ENCODE measurements at places on chromosomes 3 and 15.

DNA sequence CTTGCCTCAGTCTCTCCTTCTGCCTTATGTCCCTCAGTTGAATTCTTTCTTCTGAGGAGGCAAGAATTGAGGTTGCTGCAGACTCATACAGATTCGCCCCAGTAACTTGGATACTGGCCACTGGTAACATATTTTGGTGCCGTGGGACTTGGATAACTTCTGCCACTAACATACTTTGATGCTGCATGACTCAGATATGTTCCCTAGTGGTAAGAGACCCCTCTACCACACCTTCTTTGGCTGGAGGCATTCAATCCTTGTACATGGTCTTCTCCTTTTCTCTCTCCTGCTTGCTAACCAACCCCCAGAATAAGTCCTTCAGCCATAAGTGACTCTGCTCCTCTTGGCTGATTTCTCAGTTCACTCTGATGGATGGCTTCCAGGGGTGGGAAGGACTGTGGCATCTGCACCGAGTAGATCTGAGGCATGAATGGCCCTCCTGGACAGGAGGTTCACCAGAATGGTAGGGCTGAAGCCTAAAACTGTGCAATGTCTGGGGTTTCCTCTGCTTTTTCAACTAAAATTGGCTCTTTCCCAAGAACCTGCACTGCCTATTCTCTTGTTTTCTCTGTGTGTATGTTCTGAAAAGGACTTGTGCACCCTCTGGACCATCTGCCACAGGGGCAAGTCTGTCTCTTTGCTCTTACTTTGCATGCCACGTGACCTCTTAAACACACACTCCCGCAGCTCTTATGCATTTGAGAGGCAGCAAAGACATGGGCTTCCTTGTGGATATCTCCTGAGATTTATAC lies 55.5 kb upstream of the FSTL1 start:
- no peak for DNase-seq

GRCh38 chr3:195159814-195160165 lies 111.2 kb downstream of the XXYLT1 start:
- no peak for DNase-seq

DNA sequence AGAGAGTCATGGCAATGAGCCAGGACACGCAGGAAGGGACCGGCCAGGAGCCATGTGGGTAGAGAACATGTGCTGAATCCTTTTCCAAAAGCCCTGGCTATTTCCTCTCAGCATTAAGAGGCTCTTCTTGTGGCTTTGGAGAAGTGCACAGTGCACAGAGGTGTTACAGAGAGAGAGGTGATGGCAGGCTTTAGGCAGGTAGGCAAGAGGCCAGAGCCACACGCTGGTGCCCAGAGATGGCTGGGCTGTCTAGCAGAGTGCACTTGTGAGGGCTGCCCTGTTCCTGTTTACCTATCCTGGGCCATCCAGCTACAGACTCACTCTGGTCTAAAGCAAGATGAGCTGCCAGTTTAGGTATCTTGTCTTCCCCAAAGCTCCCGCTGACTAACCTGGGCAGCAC lies 402.6 kb downstream of the OCA2 start:
- no peak for DNase-seq

DNA sequence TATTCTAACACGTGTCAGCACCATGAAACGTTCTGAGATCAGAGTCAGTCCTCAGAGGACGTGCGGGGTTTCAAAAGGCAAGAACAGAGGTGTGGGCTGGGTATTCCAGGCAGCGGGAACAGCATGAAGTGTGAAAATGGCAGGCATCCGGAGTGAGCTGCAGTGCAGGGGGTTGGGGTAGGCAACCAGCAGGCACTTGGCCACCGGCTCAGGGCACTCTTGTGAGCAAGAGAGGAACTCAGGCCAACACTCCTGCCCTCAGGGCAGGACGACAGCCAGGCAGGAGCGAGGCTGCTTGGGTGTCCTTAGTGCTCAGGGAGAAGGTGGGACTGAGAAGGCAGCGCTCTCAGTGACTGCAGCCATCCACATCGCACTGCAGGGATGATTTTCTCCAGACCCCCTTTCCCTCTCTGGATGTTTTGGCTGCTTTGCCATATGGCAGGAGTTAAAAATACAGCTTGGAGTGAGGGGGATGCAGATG lies 151.1 kb downstream of the NUP210 start:
- no peak for DNase-seq

GRCh38 chr3:74268753-74269152 lies 345.7 kb downstream of the CNTN3 start:
- no peak for DNase-seq

- no peak for DNase-seq
These were observed 26.1 kb downstream of the EDEM1 start for GRCh38 chr3:5213574-5213966.

GRCh38 chr15:48385031-48385830 lies 54.0 kb downstream of the DUT start:
- no peak for DNase-seq

GRCh38 chr3:29683018-29683993 lies 402.4 kb downstream of the RBMS3 start:
- DNase-seq = no peak

GRCh38 chr3:172042136-172042662 lies 2.8 kb downstream of the FNDC3B start:
- no peak for DNase-seq

- no peak for DNase-seq
These were observed 80.3 kb downstream of the OTOL1 start for GRCh38 chr3:161576714-161577510.

DNA sequence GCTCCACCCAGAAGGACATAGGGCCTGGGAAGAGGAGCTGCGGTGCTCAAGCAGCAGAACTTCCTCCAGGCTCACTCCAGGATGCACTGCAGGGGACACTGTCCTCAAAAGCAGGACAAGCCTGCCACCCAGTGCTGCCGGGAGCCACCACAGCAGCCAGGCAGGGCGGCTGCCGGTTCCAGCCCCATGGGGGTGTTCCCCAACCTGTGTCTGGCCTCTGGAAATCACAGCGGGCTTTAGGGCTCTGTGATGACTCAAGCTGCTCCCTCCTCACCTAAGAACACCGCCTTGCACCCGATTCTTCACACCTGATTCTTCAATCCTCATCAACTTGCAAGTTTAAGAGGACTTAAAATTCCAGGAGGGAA lies 71.9 kb upstream of the SLC6A11 start:
- DNase-seq = no peak

DNA sequence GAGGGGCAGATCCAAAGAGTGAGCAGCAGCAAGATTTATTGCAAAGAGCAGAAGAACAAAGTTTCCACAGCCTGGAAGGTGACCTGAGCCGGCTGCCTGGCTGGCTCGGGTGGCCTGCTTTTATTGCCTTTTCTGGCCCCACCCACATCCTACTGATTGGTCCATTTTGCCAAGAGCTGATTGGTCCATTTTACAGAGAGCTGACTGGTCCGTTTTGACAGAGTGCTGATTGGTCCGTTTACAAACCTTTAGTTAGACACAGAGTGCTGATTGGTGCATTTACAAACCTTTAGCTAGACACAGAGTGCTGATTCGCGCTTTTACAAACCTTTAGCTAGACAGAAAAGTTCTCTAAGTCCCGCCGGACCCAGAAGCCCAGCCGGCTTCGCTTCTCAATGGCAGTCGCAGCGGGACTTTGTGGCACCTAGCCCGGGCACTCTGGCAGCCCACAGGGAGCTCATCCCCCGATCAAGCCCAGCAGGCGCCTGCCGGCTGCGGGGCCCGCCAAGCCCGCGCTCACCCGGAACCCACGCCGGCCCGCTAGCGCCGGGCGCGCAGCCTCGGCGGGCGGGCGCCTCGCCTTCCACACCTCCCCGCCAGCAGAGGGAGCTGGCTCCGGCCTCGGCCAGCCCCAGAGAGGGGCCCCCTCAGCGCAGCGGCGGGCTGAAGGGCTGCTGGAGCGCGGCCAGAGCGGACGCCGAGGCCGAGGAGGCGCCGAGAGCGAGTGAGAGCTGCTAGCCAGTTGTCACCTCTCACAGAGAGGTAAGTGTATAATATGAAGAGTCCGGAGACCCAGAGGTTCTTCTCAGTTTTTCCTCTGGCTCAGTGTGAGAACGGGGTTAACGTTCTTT lies 339.2 kb downstream of the CHL1 start:
- no peak for DNase-seq

- no peak for DNase-seq
These were observed 622.6 kb downstream of the NLGN1 start for GRCh38 chr3:174020156-174020555.

- no peak for DNase-seq
These were observed 83.2 kb upstream of the RAP2B start for GRCh38 chr3:153078826-153079225.

- no peak for DNase-seq
These were observed 141.5 kb downstream of the USP13 start for GRCh38 chr3:179794355-179794754.

DNA sequence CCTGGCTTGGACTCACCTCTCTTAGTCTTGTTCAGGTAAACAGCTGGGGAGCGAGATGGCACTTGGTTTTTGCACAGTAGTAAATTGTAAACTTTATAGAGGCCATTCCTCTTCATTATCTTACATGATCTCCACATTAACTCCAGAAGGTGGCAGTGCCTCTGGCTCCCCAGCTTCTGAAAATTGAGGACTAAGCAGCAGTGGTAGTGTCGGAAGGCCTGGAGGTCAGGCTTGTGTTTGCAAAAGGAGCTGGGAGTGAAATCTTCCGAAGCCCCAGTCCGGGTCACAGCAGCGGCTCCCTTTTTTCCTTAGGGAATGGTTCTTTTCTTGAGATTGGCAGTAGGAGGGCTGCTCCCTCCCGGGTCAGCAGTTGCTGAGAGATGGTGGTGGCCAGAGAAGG lies 85.7 kb downstream of the FNDC3B start:
- no peak for DNase-seq

DNA sequence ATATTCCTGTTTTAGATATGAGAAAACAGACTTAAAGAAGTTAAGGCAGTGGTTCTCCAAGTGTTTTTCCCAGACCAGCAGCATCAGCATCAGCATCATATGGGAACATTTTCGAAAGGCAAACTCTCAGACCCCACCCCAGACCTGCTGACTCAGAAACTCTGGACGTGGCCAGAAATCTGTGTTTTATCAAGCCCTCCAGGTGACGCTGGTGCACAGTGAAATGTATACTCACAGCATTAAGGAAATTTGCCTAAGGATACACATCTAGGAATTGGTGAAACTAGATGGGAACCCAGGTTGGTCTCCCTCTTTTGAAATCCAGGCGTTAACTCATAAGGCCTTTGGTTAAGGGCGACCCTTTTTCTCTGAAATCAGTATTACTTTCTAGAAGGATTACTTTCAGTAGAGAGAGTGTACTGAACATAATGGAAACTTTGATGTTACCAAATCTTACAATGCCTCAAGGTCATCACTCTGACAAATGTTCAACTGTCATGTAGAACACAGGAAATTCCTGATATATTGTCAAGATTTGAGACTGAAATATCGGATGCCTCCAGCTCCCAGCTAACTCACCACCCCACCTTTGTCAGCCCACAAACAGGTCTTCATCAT lies 910.2 kb downstream of the ROBO1 start:
- no peak for DNase-seq

GRCh38 chr3:12489832-12490231 lies 5.6 kb downstream of the TSEN2 start:
- DNase-seq = no peak

DNA sequence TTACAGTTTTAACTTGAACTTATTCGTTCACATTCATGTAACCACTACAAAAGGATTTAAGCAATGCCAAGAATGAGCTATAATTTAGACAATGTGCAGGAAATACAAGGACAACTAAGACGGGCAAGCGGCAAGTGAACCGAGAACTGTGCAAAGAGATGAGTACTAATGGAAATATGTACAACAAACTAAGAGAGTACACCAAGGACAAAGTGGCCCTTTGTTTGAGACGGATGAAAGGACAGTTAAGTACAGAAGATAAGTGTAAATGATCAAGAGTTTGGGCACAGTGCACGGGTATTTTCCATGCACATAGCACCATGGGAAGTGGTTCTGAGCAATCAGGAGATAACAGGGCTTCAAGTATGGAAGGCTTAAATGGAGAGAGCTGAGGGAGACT lies 281.7 kb downstream of the ROBO2 start:
- no peak for DNase-seq

DNA sequence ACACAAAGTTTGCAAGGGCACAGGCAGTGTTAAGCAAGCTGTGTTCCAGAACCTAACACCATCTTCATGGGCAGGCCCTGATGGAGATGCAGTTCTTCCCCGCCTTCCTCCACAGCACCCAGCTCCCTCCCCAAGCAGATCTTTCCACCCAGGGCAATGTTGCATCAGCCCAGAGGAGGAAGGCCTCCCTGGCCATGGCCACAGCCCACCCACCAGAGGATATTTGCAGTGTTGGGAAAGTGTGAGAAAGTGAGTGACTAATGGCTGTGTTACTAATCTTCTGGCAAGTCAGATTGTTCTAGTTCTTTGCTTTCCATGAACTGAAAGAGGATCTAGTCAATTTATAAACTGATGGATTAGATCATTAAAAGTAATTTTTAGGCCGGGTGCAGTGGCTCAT lies 42.0 kb upstream of the ATP10A start:
- DNase-seq = no peak

DNA sequence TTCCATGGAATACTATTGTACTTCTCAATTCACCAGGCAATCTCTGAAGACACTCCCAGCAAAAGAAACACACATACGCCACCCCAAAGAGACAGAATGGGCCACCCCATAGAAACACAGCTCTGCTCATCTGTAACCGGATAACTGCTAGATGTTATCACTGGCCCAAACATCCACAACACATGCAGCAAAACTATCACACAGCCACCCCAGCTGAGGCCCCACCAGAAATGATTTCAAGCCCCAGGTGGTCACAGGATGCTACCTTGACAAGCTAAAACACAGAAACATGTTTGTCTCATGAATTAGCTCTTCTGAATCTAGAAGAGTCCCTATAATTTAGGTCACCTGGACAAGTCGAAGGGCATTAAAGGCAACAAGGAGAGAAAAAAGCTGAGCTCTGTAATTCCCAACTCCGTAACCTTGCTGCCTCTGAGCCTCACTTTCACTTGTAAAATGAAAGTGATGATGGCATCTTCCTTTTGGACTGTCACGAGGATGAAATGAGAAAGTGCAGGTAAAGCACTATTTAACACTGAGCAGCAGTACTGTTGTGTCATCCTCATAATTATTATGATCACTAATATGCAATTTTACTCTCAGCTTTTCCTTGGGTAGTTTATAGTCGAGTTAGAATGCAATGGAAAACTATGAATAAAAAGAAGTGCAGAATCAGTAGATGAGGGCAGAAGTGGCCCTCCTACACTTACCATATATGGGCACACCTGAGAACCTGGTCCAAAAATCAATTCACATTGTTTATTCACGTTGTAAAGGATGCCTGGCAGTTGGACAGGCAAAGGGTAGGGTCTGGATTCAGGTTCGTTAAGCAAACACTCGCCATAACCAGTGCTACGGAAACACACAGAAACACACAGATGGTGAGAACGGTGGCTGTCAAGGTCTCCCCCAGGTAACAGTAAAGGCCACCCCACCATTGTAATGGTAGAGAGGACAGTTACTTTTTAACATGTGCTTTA lies 38.6 kb downstream of the ADAMTS9 start:
- no peak for DNase-seq

GRCh38 chr3:149971403-149972075 lies 844 bp upstream of the PFN2 start:
- no peak for DNase-seq
